ENCODE measurements at places on chromosomes 4 and X.
A peak's percentile ranks its signal among the peaks of the same experiment; 100 is the strongest.

DNA sequence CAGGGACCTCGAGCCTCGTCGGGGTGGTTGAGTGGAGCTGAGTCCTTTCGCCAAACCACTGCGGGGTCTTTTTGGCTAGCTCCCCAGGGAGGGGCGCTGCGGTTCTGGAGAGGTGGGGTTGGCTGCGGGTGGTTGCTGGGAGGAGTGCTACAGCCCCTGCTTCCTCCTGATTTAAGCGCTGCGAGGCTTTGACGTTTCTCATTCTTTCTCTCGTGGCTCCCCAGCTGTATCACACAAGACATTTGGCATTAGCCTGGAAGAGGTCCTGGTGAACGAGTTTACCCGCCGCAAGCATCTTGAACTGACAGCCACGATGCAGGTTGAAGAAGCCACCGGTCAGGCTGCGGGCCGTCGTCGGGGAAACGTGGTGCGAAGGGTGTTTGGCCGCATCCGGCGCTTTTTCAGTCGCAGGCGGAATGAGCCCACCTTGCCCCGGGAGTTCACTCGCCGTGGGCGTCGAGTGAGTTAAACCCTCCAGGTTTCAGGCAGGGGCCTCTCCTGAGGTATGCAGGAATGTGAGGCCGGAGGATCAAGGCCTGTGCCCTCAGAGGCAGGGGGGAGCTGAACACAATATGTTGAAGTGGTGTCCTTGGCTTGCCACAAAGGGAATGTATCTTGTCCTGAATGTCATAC, 25.5 kb downstream of the ARHGAP36 start:
- ATAC-seq: no peak

DNA sequence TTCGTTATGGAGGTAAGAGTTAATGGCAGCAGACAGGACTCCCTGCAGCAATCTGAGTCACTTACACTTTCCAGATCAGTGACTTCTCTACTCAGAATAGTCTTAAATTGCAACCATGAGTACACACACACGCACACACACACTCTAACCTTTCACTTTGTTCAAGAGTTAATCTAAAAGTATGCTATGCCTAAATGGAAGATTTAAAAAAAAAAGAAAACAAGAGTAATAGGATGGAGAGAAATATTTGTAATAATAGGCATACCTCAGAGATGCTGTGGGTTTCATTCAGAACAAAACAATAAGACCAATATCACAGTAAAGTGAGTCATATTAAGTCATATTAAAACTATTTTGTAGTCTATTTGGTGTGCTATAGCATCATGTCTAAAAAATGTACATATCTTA, 969.1 kb upstream of the PCDH10 start:
- peak; percentile 79 for ATAC-seq

GRCh38 chrX:35339796-35340195, 397.2 kb downstream of the FAM47B start:
- ATAC-seq: no peak

GRCh38 chrX:45801554-45801953, 600.9 kb upstream of the DIPK2B start:
- ATAC-seq: peak; percentile 64

- peak; percentile 99 for ATAC-seq
Measured at GRCh38 chrX:119004920-119005524, 30.6 kb downstream of the LONRF3 start.

GRCh38 chrX:106323357-106323756, 155.3 kb downstream of the PWWP3B start:
- no peak for ATAC-seq

- no peak for ATAC-seq
Measured at GRCh38 chr4:15935504-15936402, 2.8 kb downstream of the FGFBP1 start.

GRCh38 chr4:6972911-6973310, 63.3 kb downstream of the TBC1D14 start:
- no peak for ATAC-seq

DNA sequence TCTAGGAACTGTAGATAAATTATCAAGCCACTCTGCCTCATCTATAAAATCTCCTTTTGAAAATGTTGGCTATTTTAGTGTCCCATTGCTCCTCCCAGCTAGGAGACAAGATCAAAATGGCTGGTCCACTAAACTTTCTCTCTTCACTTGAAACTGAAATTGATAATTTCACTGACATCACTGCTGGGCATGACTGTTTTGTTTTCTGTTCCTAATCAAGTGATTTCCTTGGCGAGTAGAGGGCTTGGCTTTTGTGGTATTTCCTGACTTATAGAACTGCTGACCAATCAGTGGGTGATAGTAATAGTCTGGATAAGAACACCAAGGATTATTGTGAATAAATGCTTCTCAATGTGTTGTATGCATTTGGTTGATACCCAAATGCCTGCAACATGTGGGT, 2152.9 kb downstream of the ARAP2 start:
- ATAC-seq: no peak

DNA sequence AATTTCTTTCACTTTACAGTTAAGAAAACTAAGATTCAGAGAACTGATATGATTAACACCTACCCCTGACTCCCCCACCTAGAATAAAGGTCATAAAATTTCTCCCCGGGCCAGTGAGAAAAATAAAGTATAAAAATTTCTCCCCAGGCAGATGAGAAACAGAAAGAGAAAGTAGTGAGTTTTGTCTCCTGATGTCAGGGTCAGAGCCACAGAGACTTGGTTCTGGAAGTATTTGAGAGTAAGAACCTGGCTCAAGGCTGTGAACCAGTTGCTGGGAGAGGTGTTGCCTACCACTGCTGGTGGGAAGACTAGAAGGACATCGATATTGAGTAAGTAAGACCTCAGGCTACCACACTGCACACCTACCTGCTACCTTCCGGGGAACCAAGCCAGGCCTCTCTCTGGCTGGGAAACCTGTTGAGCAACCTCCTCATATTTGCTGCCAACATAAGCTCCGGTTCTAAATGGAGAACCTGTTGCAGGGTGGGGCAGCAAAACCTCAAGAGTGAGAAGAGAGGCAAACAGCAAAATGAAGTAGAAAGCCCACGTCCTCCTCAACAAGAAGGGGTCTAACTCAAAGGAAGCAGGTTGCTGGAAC, 104.2 kb upstream of the PUDP start:
- ATAC-seq: no peak

- peak; percentile 83 for ATAC-seq
Measured at GRCh38 chr4:139956507-139957017, 197.4 kb downstream of the MAML3 start.
